ENCODE measurements at places on chromosomes 2 and 18.

DNA sequence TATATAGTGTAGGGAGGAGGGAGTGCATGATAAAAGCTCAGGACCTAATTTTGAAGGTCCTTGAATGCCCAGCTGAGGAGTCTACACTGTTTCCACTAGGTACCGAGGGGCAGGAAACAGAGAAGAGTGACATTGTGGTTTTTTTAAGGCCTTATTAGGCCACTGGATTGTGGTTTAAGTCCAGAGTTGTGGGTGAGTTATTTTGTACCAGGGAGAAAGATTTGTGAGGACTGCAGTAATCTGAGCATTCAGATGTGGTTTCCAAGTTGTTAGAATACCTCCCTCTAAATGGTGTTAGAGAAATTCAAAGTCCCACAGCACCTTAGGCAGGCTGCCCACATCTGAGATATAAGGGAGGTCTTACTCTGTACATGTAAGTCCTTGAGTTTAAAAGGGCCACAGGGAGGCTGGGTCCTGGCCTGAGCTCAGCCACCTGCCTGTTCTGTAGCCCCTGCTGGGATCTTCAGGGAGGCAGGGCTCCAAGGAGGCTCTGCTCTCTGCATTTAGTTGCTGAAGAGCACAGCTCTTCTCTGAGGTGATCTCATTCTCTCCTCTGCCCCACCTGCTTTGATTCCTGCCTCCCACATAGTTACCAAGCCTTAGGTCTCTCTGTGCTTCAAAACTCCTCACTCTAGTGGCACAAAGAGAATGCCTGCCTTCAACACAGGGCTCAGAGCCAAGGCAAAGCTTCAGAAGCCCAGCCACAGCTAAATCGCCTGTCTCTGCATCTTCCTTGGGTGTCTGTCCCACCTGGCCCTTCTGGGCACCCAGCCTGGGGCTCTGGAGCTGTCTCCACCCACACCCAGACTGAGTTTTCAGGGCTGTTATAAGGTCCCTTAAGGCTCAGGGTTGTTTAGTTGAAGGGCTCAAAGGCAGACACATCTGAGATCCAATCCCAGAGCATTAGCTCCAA, 88.1 kb downstream of the VSNL1 start:
- DNase-seq, result peak; percentile 13

DNA sequence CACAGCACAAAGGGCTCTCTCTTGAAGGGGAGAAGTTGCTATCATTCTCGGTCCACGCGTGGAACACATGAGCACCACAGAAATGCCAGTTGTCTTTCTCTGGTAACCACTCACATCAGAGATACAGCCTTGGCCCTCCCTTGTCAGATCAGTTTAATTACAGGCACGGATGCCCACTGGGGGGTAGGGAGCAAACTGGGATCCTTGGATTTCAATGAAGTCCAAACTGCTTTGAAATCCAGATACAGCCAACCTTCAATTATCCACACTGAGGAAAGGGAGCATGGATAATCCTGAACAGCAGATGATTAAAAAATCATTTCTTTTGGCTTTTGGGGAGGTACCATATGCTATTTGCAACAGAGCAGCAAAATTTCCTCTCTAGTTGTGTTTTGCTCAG, 63.7 kb upstream of the DAPL1 start:
- no peak for DNase-seq

DNA sequence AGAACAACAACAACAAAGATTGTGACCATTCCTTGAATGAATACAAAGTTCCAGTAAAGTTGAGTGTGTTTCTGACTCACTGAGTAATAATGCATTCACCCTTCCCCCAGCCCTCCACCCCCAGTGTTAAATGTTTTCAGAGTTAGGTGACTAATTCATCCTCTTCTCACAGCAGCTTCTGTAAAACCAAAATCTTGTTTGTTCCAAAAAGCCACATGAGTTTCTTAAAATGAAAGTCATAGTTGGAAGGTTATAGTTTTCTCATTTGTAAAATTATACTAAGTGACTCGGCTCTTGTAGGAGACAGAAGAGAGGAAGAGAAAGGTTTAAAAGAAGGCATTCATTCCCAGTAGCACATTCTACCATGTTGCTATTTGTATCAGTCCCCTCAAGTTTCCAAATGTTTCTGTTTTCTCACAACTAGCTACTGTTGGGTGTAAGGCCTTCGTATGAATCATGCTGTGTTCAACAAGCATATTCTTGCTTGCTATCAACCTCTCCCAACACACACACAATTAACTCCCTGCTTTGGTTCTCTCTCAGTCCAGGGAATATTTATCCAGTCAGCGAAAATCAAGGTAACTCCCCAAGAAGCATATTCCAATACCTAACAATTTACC, 75.3 kb downstream of the MBD2 start:
- no peak for DNase-seq

GRCh38 chr2:129748653-129749052, 230.8 kb upstream of the RAB6C start:
- DNase-seq, result peak; percentile 29

DNA sequence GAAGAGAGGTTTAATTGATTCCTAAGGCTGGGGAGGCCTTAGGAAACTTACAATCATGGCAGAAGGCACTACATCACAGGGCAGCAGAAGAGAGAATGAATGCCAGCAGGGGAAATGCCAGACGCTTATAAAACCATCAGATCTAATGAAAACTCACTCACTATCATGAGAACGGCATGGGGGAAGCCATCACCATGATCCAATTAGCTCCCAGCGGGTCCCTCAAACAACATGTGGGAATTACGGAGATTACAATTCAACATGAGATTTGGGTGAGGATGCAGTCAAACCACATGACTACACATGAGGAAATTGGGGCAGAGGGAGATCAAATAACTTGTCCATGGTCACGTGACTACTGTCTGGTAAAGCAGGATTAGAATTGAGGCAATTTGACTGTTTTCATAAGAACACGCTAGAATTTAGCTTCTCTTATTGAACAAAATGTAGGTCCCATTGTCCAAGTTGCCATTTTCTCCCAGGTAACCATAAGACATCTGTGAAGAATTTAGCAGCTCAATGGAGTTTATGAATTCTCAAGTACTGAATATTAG, 445.1 kb upstream of the CDH20 start:
- no peak for DNase-seq

DNA sequence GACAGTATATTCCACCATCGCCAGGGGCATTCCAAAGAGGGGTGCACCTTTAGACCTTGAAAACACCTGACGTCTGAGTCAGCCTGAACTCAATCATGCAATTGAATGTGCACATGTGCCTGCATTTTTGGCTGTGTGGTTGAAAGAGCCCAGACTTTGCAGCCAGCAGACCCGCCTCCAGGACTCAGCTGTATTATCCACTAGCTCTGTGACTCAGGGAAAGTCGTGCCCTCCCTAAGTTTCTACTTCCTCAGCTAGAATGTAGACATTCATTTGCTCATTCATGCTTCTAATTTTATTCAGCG, 94.2 kb downstream of the LRRC30 start:
- DNase-seq, result no peak

DNA sequence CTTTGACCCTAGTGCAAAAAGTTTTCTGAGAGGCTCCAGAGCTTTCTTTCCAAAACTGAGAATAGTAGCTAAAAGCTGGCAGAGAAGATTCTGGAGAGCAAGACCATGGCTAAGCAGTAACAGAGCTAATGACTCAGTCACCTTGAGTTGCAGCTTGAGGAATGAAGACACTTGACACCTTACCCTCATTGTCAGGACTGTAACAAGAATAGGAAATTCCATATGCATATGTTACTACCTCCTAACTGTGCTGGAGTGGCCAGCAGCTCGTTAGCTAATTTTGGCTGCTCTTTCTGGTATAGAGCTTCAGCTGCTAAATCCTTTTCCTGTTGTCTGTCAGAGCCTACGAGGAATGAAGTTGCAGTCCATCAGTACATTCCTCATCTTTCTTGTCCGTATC, 68.6 kb upstream of the LHCGR start:
- DNase-seq, result no peak

DNA sequence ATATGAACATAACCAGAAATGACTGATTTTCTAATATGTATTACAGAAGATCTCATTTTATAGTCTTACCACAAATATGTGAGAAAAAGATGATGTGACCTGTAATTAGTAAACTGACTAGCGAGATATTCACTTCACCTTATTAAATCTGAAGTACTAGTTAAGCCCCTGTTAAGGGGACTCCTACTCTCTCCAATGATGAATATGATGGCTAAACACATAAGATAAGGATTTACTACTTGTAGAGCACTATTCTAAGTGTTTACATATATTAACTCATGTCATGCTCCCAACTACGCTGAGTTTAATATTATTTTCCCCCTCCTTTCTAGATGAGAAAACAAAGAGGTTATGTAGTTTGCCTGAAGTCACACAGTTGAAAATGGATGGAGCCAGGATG, 40.9 kb downstream of the SP3 start:
- DNase-seq, result no peak
